ENCODE measurements at places on chromosomes 5 and 9.
A peak's percentile ranks its signal among the peaks of the same experiment; 100 is the strongest.

GRCh38 chr9:115042781-115043509 lies 75.0 kb downstream of the TNC start:
- DNase-seq: peak; percentile 64

DNA sequence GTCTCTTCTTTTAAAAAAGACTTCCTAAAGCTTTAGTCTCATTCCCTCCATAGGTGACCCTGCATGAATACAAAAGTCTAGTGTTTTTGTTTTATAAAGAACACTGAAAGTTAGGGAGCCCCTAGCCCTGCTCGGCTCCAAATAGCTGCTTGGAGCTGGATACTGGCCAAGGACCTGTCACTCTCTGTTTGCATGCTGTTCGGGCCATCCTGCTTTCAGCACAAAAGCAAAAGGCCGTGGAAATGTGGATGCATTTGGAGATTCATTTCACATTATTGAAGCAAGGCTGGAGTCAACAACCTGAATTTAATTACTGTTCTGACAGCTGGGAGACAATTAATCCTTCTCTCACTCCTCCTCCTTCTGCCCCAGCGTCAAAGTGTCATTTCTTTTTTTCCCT lies 151.7 kb upstream of the NMUR2 start:
- no peak for DNase-seq

GRCh38 chr5:8034852-8035251 lies 165.9 kb downstream of the MTRR start:
- DNase-seq: no peak

- no peak for DNase-seq
These were observed 22.9 kb upstream of the MSH3 start for GRCh38 chr5:80631278-80632259.

- DNase-seq: peak; percentile 57
These were observed 6.8 kb upstream of the TRIM41 start for GRCh38 chr5:181215997-181216989.

DNA sequence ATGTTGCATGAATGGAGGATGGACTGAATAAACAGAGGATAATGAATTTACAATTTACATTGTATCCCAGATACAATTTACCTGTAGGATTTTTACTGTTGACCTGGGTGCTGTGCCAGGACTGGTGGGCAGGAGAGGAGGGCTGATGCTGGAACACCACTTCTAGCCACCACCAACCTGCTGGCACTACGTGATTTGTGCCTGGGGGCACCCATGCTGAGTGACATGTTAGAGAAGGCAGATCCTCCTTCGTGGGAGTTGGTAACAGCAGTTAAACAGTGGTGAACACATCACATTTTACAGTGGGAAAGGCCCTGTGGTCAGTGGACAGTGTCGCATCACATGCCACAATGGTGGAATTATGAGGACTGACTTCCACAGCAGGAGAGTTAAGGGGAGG lies 3.0 kb upstream of the ANKRD34B start:
- no peak for DNase-seq

DNA sequence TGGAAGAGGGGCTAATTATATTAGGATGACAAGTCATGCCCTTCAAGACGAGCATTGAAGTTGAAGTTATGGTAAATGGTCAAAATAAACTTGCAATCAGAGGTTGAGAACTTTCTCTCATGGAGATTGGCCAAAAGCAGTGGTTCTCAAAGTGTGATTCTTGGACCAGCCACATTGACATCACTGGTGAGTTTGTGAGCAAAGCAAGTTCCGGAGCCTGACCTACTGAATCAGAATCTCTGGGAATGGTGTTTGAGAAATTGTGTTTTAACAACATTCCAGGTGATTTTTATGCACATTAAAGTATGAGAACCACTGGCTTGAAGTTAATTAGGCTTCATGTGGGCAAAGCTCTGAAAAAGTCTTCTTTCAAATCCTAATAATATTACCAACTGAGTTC lies 403.5 kb downstream of the ZSWIM6 start:
- no peak for DNase-seq

DNA sequence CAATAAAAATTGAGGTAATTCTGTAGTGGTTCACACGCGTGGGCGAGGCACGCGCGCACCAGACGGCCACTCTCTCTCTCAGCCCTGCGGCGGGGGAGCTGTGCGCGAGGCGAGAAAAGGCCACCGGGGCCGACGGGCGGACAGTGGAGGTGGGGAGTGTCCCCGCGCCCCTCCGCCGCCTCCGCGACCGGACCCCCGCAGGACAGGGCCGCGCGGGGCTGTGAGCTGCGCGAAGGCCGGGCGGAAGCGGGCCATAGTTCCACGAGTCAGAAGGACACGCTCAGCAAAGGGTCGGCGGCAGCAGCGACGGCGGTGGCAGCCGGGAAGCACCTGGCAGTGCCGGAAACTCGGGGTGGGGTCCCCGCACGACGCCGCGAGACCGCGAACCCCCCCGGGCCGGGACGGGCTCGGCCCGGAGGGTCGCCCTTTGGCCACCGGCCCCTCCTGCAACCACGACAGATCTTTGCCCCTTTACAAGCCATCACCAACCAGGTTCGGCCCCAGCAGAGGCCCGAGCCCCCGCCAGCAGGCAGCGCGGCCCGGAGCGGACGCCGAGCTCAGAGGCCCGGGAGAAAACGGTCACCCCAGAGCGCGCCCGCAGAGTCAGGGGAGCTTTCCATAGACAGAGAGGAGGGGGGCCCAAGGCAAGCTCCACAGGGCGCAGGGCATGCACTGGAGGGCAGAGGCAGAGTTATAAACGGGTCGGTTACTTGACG lies 60.9 kb downstream of the ZNF354C start:
- DNase-seq: no peak

DNA sequence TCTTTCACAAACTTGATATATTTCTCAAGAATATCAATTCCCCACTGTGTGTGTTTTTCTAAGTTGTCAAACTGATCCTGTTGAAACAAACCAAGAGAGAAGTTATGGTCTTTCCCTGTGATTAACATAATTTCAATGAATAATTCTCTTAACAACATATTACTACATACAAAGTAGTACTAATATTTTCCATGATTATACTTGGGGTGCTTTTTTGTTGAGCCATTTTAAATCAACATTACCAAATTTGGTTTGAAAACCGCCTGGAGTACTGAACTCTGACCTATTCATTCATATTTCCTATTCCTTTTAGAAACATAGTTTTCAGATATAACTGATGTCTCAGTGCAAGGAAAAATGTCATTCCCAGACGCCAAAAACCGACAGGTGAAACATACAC lies 48.1 kb downstream of the FNBP1 start:
- DNase-seq: no peak

DNA sequence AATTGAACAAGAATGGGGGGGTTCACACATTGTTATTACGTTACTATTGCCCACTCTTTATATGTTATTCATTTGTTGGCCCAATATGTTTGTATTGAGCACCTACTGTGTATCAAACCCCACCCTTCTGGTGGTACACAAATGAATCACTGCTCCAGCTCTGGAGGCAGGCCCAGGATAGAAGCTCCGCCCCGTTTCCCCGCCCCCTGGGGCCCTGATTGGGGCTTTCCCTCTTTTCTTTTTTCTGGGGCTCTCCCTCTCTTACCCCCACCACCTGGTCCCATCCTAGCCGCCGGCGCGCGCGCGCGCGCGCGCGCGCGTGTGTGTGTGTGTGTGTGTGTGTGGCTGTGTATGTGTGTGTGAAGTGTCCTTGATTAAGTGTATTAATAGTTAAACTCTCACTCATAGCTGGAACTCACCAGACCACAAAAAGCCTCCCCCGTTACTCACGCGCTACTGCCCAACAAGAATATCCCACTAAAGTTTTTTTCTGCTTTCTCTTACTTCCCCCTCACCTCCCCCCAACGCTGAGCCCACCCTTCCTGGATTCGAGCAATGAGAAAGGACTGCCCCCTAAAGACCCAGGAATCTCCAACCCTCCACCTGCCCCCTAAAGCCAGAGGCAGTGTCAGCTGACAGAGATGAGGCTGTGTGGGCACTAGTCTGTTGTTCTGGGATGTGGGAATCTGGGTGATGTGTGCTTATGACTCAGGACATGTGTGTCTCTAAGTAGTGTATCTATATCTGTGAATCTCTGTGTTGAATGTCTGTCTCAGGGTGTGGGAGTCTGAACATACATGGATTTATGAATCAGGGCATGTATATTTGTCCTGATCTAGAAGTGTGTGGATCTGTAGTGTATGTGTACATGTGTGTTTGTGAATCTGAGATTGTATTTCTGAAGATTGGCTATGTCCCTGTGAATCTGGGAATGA lies 4.0 kb downstream of the CXXC5 start:
- DNase-seq: peak; percentile 82

GRCh38 chr5:148687427-148687826 lies 33.1 kb upstream of the HTR4 start:
- no peak for DNase-seq

GRCh38 chr5:133691448-133691847 lies 79.1 kb upstream of the FSTL4 start:
- no peak for DNase-seq

DNA sequence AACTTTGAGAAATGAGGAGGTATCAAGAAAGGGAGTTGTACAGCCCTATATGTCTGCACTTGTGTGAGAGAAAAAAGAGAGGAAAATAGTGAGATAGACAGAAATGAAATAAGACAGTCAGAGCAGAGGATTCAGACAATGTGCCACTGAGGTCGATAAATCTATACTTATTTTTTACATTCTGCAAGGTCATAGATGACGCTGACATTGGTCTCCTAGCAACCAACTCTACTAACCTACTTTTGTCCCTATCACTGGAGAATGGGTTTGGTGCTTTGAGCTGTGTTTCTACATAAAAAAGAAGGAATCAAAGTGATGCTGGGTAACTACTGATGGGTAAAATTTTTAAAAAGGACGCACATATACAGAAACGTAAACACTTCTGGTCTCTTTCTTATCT lies 573.3 kb upstream of the RORB start:
- no peak for DNase-seq

DNA sequence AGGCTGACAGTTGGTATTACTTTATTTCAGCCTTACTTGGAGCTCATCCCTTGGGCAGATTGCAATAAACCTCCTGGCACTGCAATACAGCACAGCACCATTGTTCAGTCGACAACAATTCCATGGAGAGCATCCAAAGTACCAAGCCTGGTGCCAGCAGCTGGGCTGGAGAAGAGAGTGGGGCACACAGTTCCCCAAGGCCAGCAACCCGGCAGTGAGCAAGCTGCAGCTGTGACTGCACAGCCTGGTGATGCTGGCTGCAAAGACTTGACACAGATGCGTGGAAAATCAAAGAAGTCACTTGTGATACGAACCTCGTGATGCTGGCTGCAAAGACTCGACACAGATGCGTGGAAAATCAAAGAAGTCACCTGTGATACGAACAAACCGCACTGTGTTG lies 125.4 kb downstream of the ATPSCKMT start:
- no peak for DNase-seq

DNA sequence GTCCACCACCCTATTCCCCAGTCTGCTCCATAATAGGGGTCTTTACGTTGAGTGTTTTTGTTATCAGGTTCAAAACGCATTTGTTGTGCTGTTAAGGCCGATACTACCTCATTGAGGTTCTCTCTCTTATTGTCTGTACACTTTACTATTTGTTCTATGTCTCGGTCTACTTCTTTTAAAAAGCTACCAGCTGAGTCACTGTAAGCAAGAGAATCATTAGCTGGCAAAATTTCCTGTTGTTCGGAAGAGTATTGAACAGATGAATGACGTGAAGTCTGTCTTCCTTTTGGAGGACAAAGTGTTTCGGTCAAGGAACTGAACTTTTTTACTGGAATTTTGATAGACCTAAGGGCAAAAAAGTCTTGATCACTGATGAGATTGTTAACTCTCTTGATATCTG lies 10.3 kb downstream of the LYSMD3 start:
- no peak for DNase-seq

- DNase-seq: no peak
These were observed 6.7 kb downstream of the INIP start for GRCh38 chr9:112711050-112711689.

GRCh38 chr5:180860273-180860886 lies 696 bp downstream of the ZFP62 start:
- peak; percentile 54 for DNase-seq

DNA sequence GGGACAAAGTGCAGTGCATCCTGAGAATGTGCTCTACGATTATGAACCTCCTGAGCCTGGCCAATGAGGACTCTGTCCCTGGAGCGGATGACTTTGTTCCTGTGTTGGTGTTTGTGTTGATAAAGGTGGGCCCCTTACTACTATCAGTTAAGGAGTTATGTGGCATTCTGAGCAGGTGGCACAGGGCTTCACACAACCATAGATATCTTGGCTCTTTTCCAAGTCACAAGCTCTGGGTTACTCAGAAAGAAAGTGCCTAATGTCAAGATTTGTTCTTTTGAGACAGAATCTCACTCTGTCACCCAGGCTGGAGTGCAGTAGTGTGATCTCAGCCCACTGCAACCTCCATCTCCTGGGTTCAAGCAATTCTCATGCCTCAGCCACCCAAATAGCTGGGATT lies 99.0 kb downstream of the GAPVD1 start:
- DNase-seq: no peak

DNA sequence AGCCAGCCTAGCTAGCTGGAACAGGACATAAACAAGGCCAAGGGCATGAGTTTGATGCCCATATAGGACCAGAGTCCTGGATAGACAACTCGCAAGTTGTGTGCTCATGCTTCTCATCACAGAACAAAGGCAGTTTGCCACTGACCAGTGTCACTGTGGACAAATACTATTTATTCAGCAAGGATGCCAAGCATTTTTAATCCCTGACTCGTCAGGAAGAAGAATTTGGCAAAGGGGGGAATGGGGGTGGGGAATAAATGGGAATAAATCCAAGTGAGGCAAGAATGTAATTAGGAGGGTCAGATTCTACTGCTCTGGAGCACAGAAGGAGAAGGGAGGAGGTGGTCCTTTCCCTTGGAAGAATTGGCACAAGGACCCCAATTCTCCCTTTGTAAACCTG lies 46.8 kb upstream of the ANKRD55 start:
- DNase-seq: no peak

DNA sequence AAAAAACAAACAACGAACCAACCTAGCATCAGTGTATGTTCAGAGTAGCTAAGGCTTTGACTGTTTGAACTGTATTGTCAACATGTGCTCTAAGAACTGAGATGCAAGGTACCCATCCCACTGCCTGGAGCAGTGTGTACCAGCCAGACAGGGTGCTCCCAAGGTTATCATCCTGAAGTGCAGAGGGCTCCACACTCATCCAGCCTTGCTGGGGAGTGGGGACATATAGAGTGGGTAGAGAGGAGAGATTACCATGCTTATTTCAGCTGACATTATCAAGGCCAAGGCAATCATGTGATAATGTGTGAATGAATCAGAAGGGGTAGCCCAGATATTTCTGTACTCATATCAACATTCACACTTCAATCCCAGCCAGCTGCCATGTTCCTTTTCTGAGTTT lies 68.7 kb upstream of the ZNF622 start:
- DNase-seq: no peak

DNA sequence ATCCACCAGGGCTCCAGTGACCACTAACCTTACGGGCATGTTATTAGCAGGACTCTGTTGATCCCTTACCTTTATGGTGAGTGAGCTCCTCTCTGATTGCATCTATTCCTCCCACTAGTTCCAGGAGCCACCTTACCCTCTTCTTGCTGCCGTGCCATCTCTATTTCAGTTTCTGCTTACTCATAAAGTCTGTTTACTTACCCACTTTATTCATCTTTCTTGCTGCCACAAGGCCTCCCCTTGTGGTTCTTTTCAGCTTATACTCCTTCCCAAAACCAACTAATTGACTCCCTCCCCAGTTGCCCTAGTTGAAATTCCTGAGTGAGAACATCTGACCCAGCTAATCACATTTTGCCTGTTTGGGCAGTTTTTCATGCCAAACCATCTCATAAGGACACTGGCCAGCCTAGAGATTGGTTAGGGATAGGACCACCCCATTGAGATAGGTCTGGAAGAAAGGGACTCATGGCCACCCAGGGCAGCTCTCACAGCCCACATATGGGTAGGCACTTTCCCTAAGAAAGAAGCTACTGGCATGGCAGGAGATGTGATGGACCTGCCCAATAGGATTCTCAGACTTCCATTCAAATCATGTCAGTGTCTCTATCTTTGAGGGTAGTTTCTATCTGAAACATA lies 412.7 kb downstream of the EFNA5 start:
- DNase-seq: no peak

All from stimulated activated CD8-positive, alpha-beta memory T cell treated with anti-CD3 and anti-CD28 coated beads, Interleukin-4, amount 100 ng/mL, for 48 hours (primary cell).